ENCODE measurements at places on chromosomes 5 and 9.

DNA sequence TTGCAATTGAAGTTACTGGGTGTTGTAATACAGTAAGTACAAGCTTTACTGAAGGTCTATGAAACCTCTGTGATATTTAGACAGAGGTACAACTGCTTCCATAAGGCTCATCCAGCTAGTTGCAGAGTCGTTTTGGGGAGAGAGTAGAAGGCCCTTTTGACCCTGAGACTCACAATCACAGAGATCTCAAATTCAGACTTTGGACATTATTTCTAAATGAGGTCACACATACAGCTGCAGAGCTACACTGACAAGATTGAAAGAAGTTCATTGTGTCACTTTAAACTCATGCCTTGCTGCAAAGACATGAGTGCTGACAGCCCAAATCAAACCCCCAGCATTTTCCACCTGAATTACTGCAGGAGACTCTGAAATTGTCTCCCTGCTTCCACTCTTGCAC is 205.9 kb upstream of the TMEM161B start:
- peak; percentile 4 for DNase-seq

DNA sequence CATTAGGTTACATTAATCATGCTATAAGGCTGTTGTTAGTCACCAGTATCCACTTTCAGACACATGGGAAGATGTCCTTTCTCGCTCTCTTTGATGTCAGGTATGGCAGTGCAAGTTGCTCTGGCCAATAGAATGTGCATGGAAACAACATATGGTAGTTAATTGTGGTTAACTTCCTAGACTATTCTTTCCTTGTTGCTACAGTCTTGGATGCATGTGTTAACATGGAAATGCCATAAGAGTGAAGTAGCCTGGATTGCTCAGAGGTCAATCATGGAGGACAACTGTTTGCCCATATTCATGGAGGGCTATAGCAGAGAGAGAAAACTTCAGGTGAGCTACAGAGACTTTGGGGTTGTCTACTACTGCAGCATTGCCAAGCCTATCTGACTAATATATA is 245.8 kb upstream of the GAS1 start:
- no peak for DNase-seq

GRCh38 chr9:23682352-23682751 is 143.7 kb downstream of the ELAVL2 start:
- no peak for DNase-seq

DNA sequence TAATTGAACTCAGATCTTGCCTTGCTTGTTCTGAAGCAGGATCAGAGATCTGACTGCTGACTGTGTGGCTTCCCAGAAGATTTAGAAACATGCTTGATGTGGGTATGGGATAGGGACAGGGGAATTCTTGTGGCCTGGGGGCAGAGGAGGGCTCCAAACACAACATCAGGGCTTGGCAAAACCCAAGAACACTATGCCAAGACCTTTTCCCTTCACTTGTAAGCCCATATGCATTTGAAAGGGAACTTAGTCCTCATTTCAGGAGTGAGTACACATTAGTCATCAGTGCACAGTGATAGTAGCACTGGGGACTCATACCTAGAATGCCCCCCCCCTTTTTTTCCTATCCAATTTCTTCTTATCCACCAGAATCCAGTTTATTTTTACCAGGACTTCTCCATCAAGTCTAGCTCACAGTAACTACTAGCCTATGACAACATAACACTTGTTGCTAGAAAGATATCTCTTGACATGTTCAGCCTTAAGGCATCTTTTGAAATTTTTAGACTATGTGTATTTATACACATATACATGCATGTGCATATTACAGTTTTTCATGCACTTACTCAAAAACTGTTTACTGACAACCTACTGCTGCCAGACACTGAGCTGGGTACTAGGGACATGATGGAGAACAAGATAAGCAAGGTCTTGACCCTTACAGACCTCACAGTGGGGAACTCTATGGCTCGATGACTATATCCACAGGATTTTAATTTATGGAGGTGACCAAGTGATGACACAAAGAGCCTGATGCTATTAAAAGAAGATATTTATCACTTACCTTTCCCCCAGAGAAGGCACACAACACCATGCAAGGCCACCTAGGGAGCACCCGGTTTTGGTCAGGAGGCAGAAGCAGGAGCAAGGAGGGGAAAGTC is 158.3 kb upstream of the MAP3K1 start:
- no peak for DNase-seq

GRCh38 chr5:164593982-164594381 is 1088.6 kb downstream of the MAT2B start:
- DNase-seq: no peak

- no peak for DNase-seq
Measured at GRCh38 chr9:89367726-89368437, 49.6 kb downstream of the SECISBP2 start.

GRCh38 chr9:33751536-33752129 is 43.7 kb upstream of the PRSS3 start:
- DNase-seq: no peak

- DNase-seq: no peak
Measured at GRCh38 chr9:1273859-1274258, 223.7 kb downstream of the DMRT2 start.

DNA sequence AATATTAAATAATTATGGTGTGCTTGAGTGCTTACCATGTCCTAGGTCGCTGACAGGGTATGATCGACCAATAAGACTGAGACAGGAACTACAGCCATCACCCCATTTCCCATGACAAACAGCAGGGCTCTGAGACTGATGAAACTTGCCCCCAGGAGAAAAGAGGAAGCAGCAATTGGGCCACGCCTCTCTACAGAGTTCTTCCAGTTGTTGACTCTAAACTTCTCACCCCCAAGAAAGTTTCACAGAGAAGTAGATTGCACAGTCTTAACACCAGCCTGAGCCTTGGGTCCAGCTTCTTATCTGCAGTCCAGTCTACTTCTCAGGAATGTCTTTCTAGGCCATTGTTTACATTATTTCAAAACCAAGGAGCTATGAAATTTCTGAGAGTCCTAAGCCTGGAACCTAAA is 182.2 kb upstream of the ANKRD55 start:
- DNase-seq: no peak

DNA sequence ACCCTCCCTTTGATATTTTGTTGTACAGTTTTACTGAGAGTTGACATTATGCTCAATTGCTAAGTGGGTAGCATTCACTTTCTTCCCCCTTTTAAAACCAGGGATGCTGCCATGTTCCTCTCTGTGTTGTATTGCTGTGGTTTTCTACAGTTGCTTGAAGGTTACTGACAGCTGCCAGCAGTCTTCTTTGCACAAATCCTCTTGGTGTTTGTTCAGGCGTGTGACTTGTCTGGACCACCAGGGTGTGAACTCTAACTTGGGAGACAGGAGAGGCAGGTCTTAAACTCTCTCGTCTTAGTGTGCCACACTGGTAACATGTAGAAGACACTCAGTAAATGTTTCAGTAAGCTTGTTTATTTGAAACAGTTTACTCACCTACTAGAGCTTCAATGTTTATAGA is 25.1 kb downstream of the SLC44A1 start:
- DNase-seq: no peak

GRCh38 chr9:129547063-129547462 is 73.8 kb downstream of the C9orf50 start:
- no peak for DNase-seq

- no peak for DNase-seq
Measured at GRCh38 chr9:127567035-127567729, 44.9 kb upstream of the STXBP1 start.

DNA sequence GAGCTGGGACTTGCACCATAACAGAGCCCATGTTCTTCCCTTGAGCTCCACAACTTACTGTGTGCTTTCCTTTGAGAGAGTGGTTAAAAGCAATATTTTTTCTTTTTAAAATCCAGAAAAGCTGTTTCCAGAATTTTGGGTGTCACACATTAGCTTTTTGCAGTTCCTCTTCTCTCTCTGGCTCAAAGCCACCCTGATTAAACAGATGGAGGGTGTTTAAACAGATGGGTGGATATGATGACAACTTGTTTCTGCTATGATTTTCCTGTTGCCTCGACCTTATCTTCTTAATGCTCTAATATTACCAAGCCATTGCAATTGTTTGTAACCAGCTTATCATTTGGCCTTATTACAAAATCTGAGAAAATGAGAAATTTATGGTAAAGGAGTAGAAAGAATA is 22.9 kb upstream of the CFAP95 start:
- DNase-seq: no peak

DNA sequence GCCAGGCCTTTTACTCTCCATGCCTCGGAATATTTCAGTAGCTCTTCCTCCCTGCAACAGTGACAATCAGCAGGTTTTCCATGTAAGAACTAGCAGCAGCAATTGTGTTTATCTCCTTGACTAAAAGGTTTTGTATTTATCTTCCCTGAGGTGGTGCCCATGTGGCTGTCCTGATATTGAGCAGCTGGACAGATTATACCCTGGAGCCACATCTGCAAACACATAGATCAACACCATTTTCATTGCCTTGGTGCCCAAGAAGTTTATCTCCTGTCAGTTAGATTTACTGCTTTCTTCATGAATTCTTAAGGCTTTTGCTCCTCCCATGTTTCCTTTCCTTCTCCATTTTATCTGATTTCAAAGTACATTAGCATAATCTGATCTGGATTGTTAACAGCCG is 378.4 kb downstream of the SPATA31D1 start:
- no peak for DNase-seq

GRCh38 chr5:107941036-107941435 is 270.3 kb upstream of the EFNA5 start:
- DNase-seq: no peak

GRCh38 chr9:98612061-98612752 is 96.5 kb downstream of the GABBR2 start:
- no peak for DNase-seq

GRCh38 chr9:127966416-127967150 is 14.2 kb downstream of the EEIG1 start:
- no peak for DNase-seq

DNA sequence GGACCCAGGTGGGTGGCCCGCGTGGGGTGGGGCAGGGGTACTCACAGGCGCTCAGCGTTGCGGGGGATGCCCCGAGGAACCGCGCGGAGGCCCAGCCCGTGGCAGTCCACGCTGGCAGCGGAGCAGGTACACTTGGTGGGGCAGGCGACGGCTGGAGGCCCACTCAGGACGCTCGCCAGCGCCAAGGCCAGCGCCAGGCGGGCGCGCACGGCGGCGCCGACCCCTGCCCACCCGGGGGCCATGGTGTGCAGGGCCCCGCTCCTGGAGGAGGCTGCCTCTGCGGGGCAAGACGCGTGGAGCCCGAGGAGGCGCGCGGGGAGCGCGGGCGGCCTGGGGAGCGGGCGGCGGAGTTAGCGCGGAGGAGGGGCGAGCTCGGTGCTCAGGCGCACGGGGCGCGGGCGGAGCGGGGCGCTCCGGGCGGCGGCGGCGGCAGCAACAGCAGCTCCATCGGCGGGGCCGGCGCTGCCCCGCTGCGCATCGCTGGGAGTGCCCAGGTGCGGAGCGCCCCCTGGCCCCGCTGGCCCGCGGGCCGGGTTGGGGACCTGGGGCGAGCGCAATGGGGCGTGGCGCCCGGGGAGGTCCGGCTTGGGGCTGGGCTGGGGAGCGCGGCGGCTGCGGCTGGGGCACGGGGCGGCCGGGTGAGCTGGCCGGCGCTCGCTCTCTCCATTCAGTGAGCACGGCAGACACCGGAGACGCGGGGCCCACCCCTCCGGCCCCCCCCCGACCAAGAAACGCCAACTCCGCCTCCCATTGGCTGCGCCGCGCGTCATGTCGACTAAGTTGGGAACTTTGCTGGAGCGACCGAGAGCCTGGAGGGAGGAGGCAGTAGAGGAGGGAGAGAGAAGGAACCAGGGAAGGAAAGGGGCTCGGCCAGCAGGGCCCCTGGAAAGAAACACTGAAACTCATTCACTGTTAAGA is at the start of gene SLIT3:
SLIT3 (minus strand) TSS at position 672 of the 918 bp plus-strand sequence; CDS start at position 242, 430 bp downstream.
- DNase-seq: peak; percentile 38

DNA sequence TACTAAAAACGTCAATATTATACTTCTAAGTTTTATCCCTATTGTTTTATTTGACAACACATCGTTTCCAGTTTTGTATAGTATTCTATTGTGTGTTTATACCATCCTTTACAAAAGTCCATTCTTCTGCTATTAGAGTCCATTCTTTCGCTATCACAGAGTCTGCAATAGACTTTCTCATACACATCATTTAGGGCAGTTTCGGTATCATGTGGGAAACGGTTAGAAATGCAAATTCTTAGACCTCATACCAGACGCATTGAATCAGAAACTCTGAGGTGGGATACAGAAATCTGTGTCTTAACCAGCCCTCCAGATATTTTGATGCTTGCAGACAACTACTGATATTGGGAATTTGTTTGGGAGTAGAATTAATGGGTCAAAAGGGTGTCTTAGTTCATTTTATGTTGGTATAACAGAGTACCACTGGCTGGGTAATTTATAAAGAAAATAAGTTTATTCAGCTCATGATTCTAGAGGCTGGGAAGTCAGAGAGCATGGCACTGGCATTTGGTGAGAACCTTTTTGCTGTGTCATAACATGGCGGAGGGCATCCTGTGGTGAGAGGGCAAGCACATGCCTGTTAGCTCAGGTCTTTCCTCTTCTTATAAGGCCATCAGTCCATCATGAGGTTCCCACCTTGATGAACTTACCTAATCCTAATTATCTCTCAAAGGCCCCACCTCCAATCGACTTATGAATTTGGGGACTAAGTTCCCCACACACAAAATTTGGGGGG is 21.1 kb downstream of the CARTPT start:
- DNase-seq: no peak

- no peak for DNase-seq
Measured at GRCh38 chr5:14779975-14780374, 91.6 kb downstream of the ANKH start.

DNA sequence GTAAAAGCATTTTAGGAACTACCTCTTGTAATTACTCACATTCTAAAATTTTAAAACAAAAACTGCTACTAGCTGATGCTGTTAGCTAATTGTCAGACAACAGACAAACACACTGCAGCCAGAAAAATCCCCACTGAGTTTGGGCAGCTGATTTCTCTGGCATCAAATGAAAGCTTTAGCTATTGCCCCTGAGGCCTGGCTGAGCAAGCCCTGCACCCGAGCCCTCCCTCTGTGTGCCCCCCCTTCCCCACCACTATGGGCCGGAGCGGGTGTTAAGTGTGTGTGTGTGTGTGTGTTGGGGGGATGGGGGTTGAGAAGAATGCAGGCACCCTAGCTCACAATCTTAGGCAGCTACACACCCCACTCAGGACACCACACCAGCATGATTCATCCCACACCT is 2.4 kb downstream of the NEUROG1 start:
- DNase-seq: no peak

DNA sequence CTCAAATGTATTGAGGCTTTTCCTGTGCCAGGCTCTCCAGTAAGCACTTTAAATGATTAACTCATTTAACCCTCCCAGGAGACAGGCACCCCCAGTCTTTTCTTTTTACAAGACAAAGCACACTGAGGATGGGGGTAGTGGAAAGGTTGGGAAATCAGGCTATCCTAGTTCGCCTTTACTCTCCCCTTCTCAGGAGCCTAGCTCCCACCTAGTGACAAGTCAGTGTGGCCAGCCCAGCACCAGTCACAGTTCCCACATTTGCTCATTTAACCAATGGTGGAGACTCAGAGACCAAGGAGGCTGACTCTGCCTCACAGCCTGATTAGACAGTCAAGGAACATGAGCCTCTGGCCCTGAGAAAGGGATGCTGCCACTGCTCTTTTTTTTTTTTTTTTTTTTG is 3.5 kb downstream of the ALDH7A1 start:
- DNase-seq: no peak

Measured in frontal cortex (tissue), 4 donors.